ENCODE measurements at places on chromosomes 3 and 15.

- no peak for DNase-seq
These were observed 8.4 kb downstream of the ARHGEF26 start for GRCh38 chr3:154129625-154130024.

DNA sequence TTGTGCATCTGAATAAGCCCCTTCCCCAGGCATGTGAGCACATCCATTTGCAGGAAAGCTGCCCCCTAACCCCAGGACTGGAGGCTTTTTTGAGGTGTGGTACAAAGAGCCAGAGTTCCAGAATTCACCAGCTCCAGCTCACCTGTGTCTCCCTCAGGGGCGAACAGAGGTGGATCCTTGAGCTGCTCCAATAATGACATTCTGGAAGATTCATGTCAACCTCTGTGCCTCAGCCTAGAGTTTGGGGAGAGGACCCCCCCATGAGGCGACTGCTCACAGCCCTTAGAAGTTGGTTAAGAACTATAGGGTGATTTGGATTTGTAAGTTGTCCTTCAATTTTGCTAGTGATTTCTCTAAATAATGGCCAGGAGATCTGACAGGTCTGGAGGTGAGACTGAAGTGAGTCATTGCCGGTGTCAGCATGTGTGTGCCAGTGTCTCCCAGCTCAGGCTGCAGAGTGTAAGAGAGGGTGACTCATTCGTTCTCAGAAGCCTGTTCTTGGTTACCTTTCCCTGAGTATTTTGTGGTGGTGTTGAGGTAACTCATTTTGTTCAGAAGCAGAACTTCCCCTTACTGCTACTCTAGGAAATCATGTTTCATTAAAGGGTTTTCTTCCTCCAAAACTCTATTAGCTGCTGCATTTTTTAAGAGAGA, 136.9 kb upstream of the TOPAZ1 start:
- DNase-seq = no peak

- DNase-seq = no peak
These were observed 505.6 kb downstream of the PYDC2 start for GRCh38 chr3:191966556-191966955.

DNA sequence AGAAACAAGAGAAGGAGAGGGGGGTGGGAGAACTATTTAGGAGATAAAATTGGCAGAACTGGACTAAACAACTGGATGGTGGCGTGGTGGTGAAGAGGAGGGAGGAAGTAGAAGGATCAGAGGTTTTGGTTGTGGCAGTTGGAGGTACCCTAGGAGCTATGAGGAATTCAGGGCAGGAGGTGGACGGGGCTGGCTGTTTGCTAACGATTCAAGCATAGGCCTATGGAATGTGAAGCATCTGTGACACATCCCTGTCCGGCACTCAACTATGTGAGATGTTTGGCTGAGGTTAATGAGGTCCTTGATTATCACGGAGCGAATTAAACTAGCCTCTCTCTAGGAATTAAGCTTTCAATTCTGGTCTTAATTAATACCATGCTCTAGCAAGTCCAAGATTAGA, 13.5 kb downstream of the TARS3 start:
- DNase-seq = no peak

- DNase-seq = no peak
These were observed 12.1 kb upstream of the APBA2 start for GRCh38 chr15:28873585-28874190.

DNA sequence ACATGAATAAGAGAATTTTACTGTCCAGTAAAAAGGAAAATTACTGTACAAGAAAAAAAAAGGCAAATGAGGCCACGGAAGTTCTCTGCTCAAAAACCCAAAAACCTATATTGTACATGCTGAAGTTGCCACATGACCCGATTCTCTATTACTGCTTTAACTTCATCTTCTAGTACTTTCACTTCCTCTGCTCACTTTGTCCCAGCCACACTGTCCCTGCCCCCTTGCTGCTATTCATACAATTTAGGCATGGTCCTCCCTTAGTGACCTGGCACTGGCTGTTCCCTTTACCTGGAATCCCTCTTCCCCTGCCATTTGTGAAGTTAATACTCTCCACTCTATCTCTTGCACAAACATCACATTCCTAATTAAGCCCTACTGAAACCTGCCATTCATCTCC, 457.4 kb downstream of the MAGI1 start:
- DNase-seq = no peak

DNA sequence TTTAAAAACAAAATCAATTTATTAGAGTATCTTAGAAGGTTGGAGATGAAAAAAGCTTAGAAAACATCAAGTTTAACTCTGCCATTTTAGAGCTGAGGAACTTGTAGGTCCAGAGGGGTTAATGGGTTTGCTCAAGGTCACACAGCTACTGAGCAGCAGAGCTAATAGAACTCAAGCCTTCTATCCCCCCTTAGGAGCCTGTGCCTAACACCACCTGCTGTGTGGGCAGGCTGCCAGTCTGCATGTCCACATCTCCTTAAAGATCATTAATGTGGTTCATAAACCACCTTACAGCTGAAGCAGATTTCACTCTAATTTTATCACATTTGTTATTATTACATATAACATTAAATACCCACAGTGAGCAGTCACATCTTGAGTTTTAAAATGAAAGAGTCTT, 14.1 kb upstream of the SLC35G2 start:
- peak; percentile 37 for DNase-seq

GRCh38 chr3:159170436-159171003, 368.7 kb downstream of the MFSD1 start:
- DNase-seq = no peak

- DNase-seq = no peak
These were observed 15.7 kb upstream of the ETV5 start for GRCh38 chr3:186124592-186124991.

- DNase-seq = no peak
These were observed 228.8 kb upstream of the BHLHE40 start for GRCh38 chr3:4750306-4750968.

- no peak for DNase-seq
These were observed 59.1 kb upstream of the CDV3 start for GRCh38 chr3:133514418-133514817.

DNA sequence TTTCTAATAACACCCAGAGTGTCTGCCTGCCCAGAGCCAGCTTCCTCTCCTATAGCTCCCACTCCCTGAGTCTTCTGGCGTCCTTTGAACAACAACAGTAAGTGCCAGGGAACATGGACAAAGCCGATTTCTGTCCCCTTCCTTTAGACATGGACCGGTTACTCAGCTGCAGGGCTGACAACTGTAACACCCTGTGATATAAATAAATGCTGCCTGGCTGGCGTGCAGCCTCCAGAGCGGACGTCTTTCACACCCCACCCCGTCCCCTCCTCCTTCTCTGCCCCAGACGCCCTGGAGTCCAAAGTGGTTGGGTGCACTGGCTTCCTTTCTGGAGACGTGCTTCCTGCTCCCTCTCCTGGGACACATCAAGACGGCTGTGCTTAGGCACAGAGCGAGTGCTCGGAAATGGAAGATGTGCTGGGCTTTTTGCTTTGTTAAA, 281.9 kb upstream of the LRRFIP2 start:
- DNase-seq = no peak

GRCh38 chr15:78203346-78204225, 30.8 kb downstream of the ACSBG1 start:
- no peak for DNase-seq

DNA sequence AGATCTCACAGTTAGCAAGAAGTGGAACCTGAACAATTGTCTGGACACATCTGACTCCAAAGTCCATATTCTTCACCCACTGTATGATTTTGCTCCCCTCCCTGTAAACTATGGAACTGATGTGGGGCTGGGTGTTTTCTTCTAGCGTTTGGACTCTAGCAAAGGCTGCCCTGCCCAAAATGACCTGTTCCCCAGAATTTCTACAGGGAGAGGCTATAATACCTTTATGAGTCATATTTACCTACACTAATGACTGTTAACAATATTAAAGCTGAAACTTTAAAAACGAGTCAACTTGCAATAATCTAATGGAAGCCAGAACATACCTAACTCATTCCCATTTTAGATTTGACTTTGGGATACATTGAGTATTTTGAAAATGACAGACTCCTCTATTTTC, 531.2 kb upstream of the CFAP20DC start:
- no peak for DNase-seq

GRCh38 chr15:64720188-64720587, 55.2 kb downstream of the RBPMS2 start:
- DNase-seq = no peak

DNA sequence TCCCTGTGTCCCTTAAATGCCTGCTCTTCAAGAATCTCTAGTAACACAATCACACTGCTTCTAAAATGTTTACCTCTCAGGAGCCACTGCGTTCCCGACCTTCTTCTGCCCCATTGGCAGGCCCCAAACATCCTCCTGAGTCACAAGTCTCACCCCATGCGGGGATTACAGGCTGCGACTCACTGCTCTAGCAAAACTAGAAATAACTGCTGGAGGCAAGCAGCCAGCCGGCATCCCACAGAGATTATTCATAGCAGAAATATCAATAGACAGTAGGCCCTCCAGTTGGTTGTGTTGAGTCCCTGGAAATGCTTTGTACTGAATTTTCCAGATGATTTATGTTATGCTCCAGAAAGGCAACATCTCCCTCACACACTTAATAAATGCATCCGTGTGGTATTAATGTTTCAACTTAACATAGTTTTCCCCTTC, 64.8 kb downstream of the RFTN1 start:
- DNase-seq = no peak

GRCh38 chr3:14345496-14346150, 56.8 kb upstream of the SLC6A6 start:
- no peak for DNase-seq

DNA sequence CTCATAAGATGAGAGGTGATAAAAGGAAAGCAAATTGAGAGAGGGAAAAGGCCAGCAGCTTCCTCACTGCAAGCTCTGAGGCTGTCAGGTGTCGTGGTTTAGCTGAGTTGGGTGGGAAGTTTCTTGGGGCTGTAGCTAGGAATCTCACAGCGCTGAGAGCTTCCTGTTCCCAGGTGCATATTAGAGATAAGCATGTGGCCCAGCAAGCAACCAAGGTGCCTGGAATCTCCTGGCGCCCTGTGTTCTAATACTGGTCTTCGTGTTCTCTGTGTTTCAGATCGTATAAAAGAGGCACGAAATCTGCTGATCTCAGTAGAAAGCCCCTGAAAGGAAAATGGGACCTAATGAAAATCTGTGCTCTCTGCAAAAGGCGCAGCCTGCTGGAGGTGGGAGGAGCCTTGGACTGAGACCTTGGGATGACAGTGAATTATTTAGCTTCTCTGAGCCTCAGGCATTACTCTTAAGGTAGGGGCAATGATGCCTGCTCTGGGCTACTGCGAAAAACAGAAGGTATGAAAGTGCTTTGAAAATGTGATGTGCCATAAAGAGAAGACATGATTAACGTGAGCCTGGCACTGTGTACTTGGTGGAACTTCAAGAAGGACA, 499.9 kb downstream of the TBL1XR1 start:
- peak; percentile 37 for DNase-seq

- DNase-seq = no peak
These were observed 691 bp downstream of the SENP7 start for GRCh38 chr3:101512396-101512645.

GRCh38 chr3:50572158-50572557, 2.8 kb downstream of the HEMK1 start:
- DNase-seq = peak; percentile 30

DNA sequence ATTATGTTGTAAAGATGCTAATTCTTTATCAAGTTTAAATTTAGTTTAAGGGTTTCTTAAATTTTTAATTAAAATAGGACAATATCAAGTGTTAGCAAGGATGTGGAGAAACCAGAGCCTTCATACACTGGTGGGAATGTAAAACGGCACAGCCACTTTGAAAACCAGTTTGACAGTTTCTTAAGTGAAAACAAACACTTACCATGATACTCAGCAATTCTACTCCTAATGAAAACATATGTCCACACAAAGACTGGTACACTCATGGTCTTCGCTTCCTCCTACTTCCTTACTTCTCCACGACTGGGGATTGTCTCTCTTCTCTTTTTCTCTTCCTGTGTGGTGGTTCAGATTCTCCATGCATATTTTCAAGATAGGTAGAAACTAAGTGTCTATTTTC, 9.2 kb downstream of the SKIC8 start:
- no peak for DNase-seq

- DNase-seq = no peak
These were observed 868 bp downstream of the SATB1 start for GRCh38 chr3:18424213-18424728.

GRCh38 chr3:154901278-154901677, 178.8 kb upstream of the MME start:
- no peak for DNase-seq

DNA sequence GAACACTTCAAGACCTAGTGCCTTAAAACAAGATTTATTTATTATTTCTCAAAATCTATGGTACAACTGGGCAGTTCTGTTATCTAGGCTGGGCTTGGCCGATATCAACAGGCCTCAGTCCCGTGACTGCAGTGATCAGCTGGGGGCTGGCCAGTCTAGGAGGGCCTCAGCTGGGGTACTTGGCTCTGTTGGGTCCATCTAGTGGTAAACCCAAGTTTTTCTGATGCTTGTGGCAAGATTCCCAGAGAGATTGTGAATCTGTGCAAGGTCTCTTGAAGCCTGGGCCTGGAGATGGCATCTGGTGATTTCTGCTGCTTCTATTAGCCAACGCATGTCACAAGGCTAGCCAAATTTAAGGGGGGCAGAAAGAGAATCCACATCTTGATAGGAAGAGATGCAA, 482.4 kb upstream of the SGO1 start:
- no peak for DNase-seq

DNA sequence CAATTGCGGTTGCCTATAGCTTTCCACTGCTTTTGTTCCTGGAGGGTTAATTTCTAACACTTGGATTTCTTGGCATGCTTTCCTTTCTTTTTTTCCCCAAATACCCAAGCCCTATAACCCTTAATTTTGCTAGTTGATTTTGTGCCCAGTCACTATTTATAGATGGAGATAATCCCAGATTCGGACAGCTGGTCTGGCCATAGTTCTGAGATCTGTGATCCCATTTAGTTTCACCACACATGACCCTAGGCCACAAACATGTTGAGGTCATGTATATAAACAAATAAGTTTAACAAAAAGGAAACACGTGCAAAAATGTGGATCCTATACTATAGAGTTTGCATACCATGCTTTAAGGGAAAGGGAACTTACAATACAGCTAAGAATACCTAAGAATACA, 111.4 kb downstream of the ZMAT3 start:
- DNase-seq = no peak

DNA sequence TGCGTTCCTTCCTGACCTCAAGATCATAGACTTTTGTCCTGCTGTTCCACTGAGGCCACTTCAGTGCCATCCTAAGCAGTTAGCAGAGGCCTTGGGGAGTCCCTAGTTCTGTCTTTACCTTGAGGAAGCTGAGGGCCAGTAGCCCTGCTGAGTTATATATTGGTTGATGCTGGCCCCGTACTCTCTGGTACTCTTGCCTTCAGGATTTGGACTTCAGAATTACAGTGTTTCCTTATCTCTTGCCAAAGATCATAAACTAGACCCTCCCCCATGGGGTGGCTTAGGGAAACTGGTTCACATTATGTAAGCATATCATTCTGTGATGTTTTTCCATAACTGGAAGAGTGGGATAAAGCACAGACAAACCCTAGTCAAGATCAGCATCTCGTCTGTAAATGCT, 33.2 kb downstream of the KBTBD12 start:
- no peak for DNase-seq

- DNase-seq = no peak
These were observed 63.7 kb upstream of the UBE2Q2 start for GRCh38 chr15:75779504-75779903.

- DNase-seq = peak; percentile 4
These were observed 758 bp downstream of the SELENOK start for GRCh38 chr3:53890726-53891475.

All from DMS79 treated with DMSO at 0.1 percent for 48 hours (cell line).